GOT3 (cell line): ENCODE measurements at places on chromosomes 11 and 22.

- DNase-seq, result peak; percentile 14
These were observed 29.8 kb downstream of the ADAMTS15 start for GRCh38 chr11:130478204-130478701.

- no peak for DNase-seq
These were observed 52.1 kb upstream of the EIF3M start for GRCh38 chr11:32531528-32531927.

- no peak for DNase-seq
These were observed 1.3 kb upstream of the BDNF start for GRCh38 chr11:27701355-27702105.

- no peak for DNase-seq
These were observed 39.1 kb upstream of the GLYAT start for GRCh38 chr11:58770627-58771457.

GRCh38 chr22:45207981-45208664, 32.6 kb downstream of the KIAA0930 start:
- DNase-seq, result no peak

DNA sequence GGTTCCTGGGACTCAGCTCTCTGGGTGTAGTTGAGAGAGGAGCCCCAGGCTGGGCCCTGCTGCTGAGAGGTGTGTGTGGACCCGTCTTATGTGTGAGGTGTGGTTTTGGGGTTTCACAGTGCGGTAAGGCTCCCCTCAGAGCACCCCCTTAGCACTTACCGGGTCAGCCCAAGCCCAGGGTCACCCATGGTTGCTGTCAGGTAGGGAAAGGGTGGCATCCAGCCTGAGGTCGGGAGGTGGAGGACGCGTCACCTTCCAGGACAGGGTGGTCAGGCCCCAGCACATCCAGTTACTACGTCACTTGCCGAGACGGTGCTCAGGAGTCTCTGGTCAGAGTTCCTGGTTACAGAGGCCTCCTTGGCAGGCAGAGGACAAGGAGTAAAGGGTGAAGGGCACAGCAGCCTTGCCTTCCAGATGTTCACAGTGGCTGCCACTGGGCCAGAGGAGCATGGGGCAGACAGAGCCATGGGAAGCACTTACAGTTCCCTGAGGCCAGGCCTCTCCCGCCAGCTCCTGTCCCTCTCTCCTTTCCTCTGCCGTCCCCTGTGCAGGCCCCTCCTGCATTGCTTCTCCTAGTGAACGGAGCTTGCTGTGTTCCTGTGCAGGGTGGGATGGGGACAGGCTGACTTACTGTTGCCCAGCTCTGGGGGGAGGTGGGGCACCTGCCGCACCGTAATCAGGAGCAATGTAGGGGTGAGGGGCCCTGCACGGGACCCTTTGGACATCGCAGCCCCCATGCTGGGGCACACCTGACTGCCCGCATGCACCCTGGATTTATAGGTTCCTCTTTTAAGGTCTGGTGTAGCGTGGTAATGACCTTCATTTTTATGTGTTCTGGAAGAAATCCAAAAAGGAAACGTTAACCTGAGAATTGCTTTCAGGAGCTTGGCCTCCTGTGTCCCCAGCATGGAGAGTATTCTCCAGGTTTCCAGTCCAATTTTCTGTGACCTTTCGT, 285.9 kb downstream of the TBC1D22A start:
- no peak for DNase-seq

DNA sequence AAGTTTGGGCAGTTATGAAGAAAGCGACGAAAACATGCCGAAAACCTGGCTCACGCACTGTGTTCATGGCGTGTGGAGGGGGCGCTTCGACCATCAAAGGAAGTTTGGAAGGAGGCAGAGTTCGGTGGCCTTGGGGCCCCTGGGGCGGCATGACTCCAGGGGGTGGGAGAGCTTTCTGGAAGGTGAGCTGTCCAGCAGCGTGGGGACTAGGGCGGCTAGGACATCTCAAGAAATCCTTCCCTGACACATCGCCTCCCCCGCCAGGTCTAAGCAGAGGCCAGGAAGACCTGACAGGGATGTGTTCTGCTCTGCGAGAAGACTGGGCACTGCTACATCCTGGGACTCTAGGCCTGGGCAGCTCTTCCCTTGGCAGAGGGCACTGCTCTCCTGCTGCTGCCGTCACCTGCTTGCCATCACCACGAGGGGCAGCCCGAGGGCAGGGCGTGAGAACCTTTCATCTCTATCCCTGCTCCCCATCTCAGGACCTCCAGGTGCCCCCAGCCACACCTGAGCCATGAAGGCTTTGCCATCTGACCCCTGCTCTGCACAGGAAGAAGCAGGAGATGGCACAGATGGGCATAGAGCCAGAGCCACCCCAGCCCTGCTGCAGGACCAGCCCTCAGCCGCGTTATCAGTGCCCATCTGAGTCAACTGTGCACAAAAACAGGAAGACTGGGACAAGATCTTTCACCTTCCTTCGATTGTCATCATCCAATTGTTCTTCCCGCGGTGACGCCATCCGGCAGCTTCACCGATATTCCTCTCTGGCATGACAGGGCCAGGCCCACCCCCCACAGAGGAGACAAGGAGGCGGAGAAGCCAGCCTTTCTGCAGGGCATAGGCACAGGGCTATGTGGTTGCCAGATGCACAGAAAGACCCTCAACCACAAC, 12.7 kb downstream of the LINC01488 start:
- no peak for DNase-seq

DNA sequence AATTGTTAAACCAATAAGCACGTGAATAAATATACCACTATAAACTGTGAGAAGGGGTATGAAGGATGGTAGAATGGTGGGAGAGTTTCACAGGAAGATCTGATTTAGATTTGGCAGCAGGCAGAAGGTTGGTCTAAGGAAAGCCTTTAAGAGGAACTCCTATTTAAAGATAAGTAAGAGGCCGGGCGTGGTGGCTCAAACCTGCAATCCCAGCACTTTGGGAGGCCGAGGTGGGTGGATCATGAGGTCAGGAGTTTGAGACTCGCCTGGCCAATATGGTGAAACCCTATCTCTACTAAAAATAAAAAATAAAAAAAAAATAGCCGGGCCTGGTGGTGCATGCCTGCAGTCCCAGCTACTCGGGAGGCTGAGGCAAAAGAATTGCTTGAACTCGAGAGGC, 45.8 kb upstream of the CXCR5 start:
- DNase-seq, result no peak

GRCh38 chr11:10856689-10857458, 979 bp downstream of the ZBED5 start:
- no peak for DNase-seq

GRCh38 chr11:40514124-40514523, 945.3 kb downstream of the LRRC4C start:
- no peak for DNase-seq

DNA sequence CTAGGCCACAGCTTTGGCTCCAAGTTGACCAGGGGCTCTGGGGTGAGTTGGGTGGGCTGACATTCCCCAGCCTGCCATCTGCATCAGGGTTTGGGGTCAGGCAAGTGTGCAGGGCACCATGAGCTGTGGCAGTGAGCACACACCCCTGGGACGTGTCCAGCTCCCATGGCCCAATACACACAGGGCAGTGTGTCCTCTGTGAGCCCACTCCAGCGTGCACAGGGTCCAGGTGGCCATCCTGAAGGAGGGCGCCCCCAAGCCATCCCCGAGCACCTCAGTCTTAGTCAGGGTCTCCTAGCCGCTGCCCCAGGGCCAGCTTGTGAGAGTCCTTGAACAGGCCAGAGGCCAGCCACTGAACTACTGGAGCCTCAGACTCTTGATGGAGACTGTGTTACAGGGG, 1.2 kb upstream of the FGF3 start:
- no peak for DNase-seq

DNA sequence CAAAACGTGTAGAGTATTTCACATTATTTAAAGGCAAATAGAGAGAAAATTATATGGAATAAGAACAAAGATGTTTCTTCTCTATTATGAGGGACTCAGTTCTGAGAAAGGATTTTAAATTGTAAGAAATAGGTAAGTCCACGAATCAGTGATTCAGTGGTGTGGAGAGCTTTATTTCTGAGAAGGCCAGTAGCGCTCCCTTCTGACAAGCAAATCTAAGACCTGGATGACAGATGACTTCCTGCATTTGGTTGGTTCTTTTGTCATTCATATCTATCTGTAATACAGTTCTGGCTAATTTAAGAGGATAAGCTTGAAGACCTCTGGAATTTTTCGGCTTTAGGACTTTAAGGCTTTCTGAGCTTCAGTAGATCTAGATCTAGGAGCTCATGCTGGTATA, 7.0 kb downstream of the CD3E start:
- no peak for DNase-seq

- DNase-seq, result no peak
These were observed 3899.1 kb upstream of the OR11H1 start for GRCh38 chr22:11628651-11629511.

DNA sequence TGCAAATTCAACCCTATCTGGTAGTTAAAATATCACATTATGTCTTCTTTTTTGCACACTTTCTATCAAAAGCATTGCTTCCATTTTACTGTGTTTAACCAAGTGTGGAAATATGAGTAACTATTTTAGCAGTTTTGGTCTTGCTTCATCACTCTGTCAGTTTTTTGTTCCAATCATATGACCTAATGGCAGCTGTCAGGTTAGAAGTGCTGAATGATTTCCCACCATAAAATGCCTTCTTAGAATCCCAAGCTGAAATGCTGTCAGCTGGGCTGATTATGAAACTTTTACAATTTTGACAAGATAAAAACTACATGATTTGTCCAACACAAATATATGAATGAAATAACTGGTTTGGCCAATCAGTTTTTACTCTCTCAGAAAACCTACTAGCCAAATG, 1654.6 kb upstream of the RAG2 start:
- DNase-seq, result no peak

DNA sequence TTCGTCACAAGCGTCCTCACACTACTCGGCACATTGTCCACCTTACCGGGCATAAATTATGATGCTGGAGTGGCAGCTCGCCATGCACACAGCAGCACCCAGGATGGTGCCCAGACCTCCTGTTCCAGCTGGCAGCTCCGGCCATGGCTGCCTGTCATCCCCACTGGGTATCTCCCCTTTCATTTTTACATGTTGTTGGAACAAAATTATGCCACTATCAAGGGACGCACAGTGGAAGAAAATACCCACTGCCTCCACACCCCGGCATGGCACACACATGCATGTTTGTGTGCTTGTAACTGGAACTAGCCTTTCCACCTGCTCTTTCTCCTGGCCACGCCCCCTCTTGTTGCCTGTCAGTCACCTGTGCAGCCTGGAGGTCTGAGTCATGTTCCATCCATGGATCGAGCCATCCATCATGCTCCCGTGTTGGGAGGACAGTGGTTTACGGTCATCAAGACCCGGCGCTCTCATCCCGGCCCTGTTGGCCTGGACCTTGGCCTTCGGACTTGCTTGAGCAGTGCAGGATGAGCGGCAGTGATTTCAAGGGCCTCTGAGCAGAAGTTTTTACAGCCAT, 1069.6 kb downstream of the BRD1 start:
- no peak for DNase-seq

GRCh38 chr22:23183061-23183698, 2.9 kb downstream of the BCR start:
- DNase-seq, result no peak

GRCh38 chr22:45608763-45609180, 62.9 kb upstream of the ATXN10 start:
- no peak for DNase-seq

- DNase-seq, result no peak
These were observed 29.9 kb downstream of the MS4A2 start for GRCh38 chr11:60118338-60118737.

DNA sequence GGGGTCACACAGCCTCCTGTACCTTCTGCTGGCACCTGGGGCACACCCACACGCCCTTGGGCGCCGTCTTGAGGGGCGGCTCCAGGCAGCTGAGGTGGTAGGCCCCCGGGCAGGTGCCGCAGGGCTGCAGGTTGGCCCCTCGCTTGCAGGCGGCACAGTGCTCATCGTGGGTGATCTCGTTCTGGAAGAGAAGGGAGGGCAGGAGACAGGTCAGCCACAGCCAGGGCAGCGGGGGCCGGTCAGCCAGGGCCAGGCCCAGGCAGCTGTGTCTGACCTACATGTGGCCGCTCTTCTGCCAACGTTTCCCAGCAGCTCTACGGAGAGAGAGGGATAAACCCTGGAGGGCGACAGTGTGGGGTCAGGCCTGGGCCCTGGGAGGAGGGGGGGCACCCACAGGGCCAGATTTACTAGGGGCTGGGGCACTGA, 121.9 kb downstream of the PHF21B start:
- no peak for DNase-seq

DNA sequence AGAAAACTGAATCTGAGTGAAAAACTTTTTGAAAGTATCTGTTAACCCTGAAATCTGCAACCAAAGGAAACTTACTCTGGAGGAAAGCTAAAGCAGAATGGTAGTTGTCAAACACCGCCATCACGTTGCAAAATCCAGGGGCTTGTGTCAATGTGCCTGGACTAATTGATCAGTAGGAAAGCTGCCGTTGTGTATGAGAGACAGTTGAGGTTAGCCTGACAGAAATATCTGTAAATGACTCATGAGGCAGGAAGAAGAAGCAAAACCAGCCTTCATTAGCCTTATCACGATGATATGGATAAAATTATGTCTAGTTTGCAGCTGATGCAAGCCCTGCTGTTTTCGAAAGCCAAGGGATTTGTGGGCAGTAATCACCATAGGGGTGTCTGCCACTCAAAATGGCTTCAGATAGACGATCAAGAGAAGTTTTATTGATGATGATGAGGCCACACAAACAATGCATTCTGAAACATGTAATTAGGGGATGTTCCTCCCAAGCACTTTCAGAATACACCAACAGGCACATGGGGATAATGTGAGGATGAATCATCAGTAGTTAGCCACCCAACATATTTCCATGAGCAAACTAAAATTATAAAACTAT, 8.9 kb downstream of the SCGB1A1 start:
- DNase-seq, result no peak

DNA sequence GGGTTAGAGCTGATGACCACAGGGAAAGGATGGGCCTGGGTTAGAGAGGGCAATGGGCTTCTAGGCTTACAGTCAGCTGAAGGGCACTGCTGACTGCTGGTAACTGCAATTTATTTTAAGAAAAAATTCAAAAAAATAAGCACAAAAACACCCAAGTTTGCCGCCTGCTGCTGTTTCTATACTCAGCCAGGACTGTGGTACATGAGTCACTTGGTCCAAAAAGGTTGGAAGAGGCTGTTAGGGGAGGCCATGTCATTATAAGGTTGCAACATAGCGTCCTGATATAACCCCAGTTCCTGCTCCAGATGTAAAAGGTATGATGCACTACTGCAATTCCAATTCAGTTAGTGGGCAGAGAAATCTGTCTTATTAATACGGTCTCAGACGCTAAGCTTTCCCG, 98.9 kb downstream of the ETS1 start:
- DNase-seq, result no peak

DNA sequence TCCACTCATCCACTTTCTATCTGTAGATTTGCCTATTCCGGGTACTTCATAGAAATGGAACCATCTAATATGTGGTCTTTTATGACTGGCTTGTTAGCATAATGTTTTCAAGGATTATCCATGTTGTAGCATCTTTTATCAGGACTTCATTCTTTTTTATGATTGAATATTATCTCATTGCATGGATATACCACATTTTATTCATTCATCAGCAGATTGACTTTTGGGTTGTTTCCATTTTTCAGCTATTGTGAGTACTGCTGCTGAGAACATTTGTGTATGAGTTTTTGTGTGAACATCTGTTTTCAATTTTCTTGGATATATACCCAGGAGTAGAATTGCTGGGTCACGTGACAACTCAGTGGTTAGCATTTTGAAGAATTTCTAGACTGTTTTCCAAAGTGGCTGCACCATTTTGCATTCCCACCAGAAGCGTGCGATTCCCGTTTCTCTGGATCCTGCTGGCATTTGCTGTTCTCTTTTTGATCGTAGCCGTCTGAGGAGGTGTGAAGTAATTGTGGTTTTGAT, 8.9 kb downstream of the DERL3 start:
- no peak for DNase-seq
